ENCODE measurements at places on chromosomes 12 and 14. TPM values are rescaled to one million over a fixed set of nuclear protein-coding genes. Genes with fewer than 3 reads are reported as not detected.

The LRFN5 gene
- 0.07 TPM for polyA plus RNA-seq

The RHOJ gene
- polyA plus RNA-seq, result 78.7 TPM

The P2RX7 gene
- 0.13 TPM for polyA plus RNA-seq

The PTMS gene
- polyA plus RNA-seq, result 241 TPM

The BAZ1A gene
- 8.9 TPM for polyA plus RNA-seq

GRCh38 chr12:63930971-63931370 is 86.5 kb downstream of the SRGAP1 start:
- DNase-seq, result peak; percentile 52

DNA sequence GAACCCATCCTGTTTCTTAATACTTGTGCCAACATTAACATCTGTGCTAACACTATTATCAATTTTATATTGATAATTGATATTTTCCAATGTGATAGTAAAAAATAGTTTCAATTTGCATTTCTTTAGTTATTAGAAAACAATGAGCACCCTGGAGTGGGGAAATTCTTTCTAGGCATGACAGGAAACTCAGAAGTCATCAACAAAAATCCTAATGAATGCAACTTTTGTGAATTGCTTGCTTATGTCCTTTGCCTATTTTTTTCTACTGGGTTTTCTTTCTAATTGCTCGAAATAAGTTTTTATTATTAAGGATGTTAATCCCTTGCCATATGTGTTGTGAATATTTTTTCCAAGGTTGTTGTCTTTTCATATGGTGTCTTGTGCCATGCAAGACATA is 18.1 kb upstream of the WDR20 start:
- no peak for DNase-seq

DNA sequence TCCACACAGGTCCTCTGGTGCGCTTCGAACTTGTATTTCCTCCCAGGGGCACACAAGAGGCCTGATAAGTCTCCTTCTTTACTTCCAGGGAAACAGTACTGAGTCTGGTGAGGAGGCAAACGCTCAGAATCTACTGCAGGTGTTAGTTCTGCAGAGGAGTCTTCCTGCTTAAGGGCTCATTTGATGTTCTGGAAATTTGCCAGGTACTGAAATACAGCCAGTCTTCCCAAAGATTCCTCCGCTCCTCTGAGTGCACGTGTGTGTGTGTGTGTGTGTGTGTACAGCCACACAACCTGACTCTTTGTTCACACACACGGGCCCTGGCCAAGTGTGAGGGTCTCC is 92.0 kb downstream of the FBXL14 start:
- DNase-seq, result no peak

GRCh38 chr12:111411185-111411764 is 5.6 kb downstream of the SH2B3 start:
- no peak for DNase-seq

DNA sequence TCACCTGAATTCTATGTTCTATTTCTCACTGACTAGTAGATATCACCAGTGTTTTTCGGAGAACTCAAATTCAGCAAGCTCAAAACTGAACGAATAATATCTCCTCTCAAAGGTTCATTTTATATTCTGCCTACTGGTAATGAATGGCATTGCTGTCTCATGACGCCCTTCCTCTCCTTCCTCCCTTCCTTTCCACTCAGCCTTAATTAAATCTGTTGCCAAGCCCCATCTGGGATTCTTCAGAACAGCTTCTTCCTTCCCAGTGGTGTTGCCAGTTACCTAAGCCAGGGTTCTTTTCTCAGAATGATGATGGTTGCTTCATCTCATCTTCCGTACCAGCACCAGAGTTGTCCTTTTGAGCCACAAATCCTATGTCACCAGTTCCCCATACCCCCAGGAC is 143.2 kb downstream of the SYNE2 start:
- DNase-seq, result no peak

DNA sequence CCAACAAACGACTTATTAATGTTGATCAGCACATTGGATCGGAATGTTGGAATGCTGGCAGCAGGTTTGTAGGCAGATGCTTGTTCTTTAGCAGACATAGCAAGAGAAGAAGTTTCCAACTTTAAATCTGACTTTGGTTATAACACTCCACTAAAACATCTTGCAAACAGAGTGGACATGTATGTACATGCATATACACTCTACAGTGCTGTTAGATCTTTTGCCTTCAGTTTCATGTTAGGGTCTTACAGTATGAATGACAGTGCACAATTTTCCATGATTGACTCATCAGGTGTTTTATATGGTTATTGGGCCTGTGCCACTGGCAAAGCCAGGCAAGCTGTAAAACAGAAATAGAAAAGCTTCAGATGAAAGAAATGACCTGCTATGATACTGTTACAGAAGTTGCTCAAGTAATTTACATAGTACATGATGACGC is 14.3 kb upstream of the DHRS7 start:
- no peak for DNase-seq

DNA sequence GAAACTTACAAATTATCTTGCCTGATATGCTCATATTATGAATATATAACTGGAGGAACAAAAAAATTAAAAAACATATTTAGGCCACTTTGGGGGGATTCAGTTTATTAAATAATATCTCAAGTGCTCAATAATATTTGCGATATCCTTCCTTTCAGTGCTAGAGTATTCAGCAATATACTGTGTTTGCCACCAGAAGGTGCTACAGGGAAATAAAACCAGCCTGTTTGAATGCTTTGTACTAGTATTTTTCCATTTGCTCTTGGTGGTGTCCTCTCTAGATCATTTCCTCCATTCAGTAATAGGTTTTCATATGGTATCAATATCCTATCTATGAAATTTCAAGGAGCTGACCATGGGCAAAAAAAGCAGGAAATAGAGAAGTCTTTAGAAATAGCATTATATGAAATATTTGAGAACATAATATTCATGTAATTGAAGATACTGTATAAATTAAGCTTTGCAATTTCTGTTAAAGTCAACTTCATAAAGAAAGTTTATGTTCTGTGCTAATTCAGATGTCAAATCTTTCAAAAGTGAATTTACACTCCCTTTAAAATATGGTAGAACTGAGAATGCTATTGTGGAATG is 106.2 kb upstream of the NAV3 start:
- DNase-seq, result no peak

DNA sequence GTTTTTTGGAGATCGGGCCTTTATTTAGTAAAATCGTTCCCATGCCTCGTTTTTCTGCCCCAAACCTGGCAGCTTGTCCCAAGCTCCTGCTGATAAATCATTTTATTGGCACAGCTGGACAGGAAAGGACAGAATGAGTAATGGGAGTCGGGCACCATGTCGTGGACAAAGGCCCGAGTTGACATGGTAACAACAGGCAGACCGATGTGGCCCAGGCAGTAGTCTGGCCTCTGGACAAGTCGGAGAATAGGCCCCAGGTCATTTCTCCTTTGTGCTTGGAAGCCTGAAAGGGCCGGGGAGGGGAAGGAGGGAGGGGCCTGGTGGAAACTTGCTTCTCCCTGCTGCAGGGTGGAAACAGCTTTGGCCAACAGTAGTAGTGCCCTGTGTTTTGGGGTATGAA is 234.9 kb downstream of the SUDS3 start:
- DNase-seq, result no peak

GRCh38 chr14:98952593-98953350 is 319.2 kb downstream of the BCL11B start:
- DNase-seq, result no peak

GRCh38 chr12:118098911-118099671 is 4.7 kb downstream of the VSIG10 start:
- no peak for DNase-seq

Data from BJ (cell line).